Stimulated activated CD4-positive, alpha-beta T cell treated with anti-CD3 and anti-CD28 coated beads, Interleukin-1b, Interleukin-23, amount 100 ng/mL, for 24 hours (primary cell): ENCODE measurements at places on chromosomes 5 and 9.

GRCh38 chr5:149583394-149583793 is 2.1 kb downstream of the ARHGEF37 start:
- DNase-seq = no peak

- DNase-seq = no peak
Observed at GRCh38 chr5:149294872-149295829, 23.5 kb downstream of the AFAP1L1 start.

GRCh38 chr5:14036514-14036913 is 92.0 kb upstream of the DNAH5 start:
- no peak for DNase-seq

DNA sequence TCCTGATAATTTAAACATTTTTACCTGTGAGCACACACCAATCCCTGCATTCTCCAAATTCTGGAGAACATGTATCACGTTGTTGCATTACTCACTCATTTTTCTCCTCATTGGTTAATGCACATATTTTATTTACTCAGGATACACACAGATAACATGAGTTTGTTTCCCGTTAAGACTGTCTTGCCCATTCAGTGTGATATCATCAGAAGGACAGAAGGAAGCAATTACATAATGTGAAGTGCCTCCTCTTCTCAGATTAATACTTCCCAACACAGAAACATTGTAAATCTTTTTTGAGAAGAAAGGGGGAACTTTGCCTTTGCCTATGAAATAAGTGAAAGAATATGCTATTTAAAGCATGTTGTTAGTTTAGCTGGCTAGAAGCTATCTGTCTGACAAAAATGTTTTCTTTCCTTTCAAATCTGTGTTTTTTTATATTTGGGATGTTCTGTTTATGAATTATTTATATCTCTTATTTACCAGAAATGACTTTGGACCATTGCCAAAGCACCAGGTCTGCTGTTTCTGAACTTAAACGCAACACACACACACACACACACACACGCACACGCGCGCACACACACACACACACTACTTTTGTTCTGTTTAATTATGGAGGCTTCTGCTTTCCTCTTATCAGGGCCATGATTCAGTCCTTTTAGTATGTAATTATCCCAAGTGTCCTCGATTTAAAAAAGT is 186.5 kb downstream of the CHSY3 start:
- no peak for DNase-seq

- no peak for DNase-seq
Observed at GRCh38 chr5:96546120-96546519, 113.1 kb upstream of the PCSK1 start.

DNA sequence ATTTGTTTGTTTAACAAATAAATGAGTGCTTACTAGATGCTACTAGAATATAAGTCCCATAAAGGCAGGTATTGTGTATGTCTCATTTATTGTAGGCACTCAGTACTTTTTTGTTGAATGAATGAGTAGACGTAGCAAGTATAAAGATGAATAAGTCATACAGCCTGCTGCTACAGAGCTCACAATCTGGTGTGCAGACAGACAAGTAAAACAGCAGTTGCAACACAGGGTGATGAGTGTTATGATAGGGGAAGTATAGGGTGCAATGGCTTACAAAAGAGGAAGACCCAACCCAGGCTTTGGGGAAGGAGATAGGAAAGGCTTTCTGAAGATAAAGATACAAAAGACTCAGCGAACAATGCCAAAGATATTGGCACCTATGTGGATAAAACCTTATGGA is 47.7 kb downstream of the SH3RF2 start:
- DNase-seq = no peak

DNA sequence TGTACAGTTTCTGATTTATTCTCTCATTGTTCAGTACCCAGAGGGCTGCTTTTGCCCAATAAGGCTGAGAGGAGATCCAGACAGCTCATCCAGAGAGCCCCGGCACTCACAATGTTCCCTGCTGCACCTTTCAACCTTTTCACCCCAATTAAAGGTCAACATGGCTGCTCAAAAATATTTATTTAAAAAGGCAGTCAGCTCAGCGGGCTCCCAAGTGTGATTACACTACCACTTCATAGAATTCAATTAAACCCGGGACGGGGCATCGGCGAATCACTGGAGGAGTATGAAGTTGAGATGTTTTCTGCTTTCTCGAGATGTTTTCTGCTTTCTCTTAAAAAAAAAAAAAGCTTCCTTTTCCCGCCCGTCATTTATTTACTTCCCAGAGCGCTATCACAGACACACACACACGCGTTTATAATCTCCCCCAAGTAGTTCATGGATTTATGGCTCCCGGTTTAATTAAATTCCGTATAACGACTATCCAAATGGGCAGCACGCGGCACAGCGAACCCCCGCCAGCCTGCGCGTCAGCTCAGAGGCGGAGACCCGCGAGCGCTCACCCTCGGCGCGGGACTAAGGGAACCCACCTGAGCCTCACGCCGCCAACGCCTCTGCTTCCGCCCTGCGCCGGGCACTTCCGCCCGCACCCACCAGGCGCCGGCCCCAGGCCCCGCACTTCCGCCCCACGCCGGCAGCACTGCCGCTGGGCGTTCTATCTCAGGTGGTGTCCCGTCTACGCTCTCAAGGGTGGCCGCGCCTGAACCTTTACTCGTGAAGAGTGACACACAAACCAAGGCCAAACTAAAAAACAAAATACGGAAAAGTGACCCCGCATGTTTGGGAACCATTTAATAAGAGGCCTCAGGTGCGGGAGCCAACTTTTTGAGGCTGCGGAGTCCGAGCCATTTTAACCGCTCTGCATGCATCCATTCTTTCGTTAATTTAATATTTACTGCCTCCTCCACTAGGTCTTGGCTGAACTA is at the start of gene C5orf63:
TSS of gene C5orf63 (minus strand) at position 642 of the 986 bp plus-strand sequence. CDS start 14,507 bp downstream, outside the sequence.
- peak; percentile 44 for DNase-seq
